ENCODE measurements at places on chromosomes 6 and 20.
A peak's percentile ranks its signal among the peaks of the same experiment; 100 is the strongest.

DNA sequence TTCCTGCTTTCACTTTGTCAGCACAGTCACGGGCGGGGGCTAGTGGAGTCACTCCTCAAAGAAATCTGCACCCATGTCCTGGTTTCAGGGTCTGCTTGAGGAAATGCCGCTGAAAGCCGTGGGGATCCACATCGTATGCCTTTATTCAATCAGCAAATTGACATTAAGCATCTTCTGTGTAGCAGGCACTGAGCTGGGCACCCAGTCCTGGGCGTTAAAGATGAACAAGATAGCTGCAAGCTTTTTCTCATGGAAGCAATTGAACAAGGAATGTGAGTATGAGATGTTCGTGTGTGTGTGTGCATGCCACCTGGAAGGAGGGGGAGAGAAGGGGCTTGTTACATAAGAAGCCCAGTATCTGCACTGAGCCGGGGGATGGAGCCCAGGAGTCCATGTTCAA is 243.9 kb downstream of the SMOC2 start:
- no peak for DNase-seq

DNA sequence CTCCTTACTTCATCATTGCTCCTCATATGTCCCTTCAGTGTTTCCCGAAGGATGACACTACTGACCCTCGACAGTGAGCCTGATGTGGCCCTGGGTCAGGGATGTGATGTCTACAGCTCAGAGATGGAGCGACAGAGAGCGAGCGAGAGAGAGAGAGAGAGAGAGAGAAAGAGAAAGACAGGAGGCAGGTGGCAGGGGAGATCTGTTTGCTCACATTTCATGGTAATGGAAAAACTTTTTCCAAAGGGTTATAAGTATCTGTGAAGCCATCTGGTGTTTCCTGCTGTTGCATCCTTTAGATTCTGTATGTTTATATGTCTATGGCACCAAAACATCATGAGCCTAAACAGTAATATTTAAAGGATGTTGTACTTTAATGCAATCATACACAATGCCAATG is 77.2 kb downstream of the PPP1R3G start:
- DNase-seq: no peak

DNA sequence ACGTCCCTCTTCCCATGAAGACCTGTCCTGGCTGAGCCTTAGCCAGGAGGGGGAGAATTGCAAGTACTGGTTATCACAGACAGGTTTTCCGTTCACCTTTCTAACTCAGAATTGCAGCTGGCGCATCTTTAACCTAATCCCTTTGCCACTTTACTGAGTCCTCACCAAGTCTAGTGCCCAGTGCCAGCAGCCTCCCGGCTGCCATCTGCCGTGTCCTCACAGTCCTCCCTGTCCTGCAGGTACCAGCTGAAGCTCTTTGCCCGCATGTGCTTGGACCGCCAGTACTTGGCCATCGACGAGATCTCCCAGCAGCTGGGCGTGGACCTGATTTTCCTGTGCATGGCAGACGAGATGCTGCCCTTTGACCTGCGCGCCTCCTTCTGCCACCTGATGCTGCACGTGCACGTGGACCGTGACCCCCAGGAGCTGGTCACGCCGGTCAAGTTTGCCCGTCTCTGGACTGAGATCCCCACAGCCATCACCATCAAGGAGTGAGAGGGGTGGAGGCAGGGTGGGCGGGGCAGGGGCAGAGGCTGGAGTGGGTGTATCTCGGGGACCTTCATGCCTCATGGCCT is 41.3 kb downstream of the UQCC2 start:
- DNase-seq: no peak

- DNase-seq: peak; percentile 67
Observed at GRCh38 chr6:128655978-128656498, 135.6 kb upstream of the PTPRK start.

GRCh38 chr6:163888030-163888819 is 473.7 kb downstream of the QKI start:
- DNase-seq: no peak

DNA sequence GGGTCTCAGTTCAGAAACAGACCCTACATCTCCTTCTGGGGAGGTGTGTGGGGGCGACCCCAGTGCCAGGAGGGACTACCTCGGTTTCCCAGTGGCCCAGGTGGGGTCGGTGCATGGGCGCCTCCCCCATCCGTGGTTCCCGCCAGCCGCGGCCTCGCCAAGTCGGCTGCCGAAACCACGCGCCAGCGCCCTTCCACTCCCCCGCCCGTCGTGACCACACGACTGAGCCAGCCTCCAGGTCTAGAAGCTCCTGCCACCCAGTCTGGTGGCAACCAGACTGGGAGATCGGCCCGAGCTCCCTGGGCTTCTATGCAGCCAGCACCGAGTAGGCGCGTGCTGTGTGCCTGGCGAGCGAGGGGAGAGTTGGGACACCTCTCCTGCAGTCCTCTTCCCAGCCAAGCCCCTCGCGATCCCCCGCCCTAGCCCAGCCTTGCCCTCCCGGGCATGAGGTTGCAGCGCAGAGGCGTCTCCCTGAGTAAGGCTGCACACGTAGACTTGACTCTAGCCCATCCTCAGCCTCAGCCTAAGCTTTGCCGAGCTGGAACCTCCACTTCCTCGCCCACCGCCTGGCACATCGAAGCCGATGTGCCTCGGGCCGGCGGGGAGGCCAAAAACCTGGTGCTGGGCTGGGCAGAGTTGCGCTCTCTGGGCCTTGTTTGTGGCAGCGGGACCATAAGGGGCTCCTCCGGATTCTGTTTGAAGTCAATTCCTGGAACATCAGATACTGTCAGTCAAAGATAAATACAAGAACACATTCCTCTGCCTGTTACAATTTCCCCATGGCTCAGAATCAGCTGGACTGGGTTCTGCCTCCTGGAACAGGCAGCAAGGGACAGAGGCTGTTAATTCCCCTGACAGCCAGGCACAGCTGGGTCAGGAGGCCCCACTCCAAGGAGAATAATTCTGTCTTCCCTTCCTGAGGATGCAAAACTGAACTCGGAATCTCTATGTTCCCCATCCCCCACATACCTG is 1.5 kb upstream of the CPNE5 start:
- DNase-seq: no peak

- no peak for DNase-seq
Observed at GRCh38 chr6:168414336-168415097, 26.5 kb upstream of the SMOC2 start.

DNA sequence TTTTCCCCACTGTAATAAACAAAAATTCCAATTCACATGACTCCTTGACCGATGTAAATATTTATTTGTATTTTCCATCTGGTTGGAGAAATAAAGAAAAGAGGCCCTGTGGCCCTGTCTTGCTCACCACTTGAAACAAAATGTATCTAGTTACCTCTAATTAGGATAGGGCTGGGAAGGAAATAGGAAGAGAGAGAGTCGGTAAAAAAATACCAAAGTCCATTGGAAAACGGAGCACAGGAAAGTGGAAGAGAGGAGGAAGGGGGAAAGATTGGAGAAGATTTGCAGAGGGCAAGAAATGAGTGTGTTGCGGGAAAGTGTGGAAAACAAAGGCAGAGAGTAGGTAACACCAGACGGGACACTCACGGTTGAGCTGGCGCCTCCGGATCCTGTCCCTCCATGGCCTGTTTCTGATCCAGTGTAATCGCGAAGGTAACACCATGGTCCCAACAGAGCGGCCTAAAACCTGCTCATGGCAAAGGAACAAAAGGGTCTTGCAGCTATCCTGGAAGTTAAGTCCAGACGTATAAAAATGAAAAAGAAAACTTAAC is 105.8 kb upstream of the RIPOR2 start:
- DNase-seq: no peak

GRCh38 chr20:35991142-35991771 is 22.9 kb downstream of the CNBD2 start:
- no peak for DNase-seq

DNA sequence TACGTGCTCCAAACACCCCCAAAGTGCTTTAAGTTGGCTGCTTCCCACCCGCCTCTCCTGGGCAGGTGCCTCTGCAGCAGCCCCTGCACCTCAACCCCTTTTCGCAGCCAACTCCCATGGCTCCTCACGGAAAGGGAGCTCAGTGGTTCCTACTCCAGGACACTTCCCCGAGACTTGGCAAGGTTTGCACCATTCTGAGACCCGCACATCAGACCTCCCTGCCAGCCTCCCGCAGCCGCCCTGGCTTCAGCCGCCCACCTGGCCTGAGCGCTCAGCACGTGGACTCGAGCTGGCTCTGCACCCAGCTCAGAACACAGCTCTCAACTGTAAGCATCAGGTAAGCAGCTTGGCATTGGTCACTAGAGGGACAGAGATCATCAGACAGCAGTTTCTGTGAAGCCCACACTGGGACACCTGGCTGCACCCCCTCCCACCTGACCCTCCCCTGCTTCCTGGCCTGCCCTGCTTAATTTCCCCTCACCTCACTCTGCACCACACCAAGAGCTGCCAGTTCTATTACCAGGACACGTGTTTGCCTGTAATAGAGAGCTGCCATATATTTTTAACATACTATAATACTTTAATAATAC is 28.5 kb downstream of the GMDS start:
- no peak for DNase-seq

- DNase-seq: no peak
Observed at GRCh38 chr6:158514991-158515390, 44.9 kb upstream of the TMEM181 start.

GRCh38 chr20:60453388-60454246 is 495.4 kb downstream of the CDH26 start:
- no peak for DNase-seq

DNA sequence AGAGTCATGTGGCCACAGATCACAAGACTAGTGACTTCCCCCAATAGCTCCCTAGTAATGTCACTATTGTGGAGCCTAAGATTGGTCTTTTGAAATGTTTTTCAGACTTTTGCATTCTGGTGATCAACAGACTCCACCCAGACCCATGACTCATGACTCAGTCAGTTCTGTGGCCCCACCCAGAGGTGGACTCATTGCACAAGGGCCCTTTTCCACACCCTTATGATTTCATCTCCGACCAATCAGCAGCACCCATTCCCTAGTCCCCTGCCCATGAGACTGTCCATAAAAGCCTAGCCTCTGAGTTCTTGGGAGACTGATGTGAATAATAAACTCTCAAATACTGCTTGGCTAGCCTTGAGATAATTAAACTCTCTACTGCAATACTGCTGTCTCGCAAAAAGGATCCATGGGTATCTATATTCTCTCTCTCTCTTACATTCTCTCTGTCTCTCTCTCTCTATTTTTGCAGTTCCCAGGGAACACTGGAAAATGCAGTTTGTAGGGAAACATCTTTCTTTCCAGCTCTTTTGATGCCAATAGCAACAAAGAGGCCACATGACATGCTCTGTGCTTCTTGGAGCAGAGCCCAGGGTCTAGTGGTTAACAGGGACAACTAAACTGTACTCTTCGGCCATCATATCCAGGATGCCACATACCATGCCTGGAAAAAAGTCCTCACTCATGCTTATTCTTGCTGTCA is 71.3 kb upstream of the IYD start:
- DNase-seq: no peak

DNA sequence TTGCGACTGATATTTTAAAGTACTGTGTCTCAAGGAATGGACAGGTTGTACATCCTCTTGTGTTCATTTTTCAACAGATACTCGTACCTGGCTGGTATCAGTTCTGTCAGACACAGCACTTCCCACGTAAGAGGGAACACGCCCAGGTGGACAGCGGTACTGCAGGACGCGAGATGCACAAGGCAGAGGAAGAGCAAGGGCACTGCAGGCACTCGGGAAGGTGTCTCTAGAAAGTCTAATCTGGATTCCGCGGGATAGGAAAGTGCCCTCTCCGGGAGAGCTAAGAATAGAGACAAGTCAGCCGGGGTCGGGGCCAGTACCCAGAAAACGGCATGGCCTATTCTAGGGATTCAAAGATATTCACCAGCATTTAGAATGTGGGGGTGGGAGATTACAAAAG is 94.2 kb upstream of the MBOAT1 start:
- no peak for DNase-seq

GRCh38 chr6:44177691-44178423 is 19.2 kb downstream of the CAPN11 start:
- DNase-seq: no peak

- DNase-seq: no peak
Observed at GRCh38 chr20:49877386-49877921, 37.9 kb downstream of the SPATA2 start.

All from HFF-Myc (cell line).